Sigmoid colon (tissue), 7 donors: ENCODE measurements at places on chromosomes 1 and 21. TPM values are rescaled to one million over a fixed set of nuclear protein-coding genes. Genes with fewer than 3 reads are reported as not detected.

DNA sequence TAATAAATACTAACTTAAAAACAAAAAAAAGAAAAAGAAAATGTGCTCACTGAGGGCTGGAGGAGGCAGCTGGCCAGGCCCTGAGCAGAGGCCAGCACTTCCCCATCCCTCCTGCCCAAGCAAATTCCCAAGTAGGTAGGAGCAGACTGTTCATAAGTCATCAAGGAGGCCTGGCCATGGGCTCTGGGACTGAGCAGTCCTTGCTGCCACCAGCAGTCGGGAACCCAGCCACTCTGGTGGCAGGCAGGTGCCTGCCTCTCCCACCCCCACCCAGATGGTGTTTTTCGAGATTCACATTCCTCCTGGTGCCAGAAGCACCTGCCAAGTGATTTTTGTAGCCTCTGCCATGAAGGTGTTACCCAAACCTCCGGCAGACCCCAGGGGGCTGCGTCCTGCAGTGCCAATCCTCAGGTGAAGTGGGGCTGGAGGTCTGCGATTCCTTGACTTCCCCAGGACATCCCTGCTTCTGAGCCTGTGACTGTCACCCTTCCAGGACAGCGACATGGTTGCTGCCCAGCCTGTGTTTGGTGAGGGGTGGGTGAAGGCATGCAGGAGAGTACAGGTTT lies 204.2 kb upstream of the TMEM51 start:
- DNase-seq = no peak

- no peak for DNase-seq
These were observed 5.1 kb upstream of the NAV1 start for GRCh38 chr1:201533836-201534235.

- no peak for DNase-seq
These were observed 88.3 kb downstream of the TPR start for GRCh38 chr1:186286615-186287315.

DNA sequence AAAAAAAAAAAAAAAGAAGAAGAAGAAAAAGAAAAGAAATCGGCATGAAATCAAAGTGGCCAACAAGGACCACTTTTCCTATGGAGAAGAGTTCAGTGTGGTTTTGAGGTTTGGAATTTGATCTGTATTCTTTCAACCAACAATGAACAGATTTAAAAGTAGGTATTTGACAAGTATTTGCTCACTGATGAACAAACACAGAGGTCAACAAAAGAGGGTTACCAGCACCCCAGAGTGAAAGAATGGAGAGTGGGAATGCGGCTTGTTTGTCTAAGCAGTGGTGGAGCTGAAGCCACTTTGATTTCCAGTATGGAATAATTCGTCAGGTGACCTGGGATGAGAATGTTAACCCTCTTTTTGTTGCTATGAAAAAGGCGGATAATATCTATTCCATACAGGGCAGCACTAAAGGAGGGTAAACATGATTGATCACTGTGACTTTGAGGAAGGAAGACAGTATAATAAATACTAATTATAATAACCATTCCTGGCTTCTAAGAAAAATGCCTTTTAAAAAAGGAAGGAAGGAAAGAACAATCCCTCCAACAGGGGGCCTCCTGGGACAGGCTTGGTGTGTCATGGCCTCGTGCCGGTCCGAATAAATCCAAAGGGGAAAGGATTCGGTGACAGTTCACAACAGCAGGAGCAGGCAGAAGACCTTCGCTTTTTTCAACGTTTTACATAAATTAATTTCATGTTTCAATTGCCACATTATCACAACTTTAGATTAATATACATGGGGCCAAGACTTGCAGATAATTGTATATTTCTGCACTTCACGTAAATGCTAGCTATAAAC lies 37.2 kb upstream of the SIM2 start:
- DNase-seq = no peak

DNA sequence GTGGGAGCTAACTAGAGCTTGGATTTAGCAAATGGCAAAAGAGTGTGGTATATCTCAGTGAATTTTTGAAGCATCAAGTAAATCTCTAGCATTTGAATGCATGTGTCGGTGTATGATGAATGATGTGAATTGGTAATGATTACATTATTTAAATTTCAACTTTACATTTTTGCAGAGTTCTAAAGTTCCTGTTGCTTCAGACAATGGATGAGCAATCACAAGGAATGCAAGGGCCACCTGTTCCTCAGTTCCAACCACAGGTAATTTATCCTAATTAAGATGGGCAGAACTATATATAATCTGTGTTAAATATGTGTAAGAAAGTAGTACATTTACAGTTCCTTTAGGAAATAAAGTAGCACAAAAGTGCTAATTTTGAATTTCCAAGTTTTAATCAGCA lies 75.6 kb downstream of the NEK7 start:
- DNase-seq = no peak

GRCh38 chr1:3501856-3502640 lies 47.6 kb downstream of the ARHGEF16 start:
- peak; percentile 84 for DNase-seq

DNA sequence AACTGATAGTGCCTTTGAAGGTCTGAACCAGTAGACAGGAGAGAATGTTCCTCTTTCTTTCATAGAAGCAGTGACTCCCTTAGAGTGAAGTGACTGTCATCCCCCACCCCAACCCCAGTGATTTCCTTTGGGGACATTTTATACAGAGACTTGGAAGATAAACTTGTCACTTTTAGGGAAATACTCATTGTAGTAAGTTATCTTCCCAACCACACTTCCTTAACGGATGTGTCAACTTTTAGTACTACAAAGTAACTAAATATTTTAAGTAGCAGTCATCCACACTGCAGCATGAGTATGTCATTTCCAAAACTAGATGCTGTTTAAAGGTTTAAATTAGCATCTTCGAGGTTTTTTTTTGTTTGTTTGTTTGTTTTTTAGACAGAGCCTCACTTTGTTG lies 13.7 kb downstream of the LRRC8B start:
- DNase-seq = no peak

DNA sequence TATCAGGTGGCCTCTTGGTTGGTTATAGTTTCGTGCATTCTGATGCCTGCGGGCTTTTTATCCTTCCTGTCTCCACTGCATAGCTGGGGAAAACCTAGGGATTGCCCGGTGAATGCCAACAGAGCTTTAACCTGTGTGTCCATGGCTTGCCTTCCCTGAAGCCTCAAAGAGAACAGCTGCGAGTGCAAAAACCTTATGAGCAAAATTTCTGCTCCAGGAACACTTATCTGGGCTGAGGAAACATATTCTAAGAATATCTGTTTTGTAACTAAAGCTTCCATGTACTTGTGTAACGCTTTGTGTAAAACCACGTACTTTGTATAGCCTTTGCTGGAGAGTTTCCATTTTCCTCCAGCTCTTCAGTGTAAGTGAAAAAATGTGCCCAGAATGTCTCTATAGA lies 7.2 kb downstream of the CNST start:
- DNase-seq = no peak

GRCh38 chr1:13675151-13675651 lies 24.8 kb upstream of the PRDM2 start:
- DNase-seq = no peak

- DNase-seq = no peak
These were observed 2.4 kb downstream of the NTPCR start for GRCh38 chr1:232952514-232953499.

GRCh38 chr1:6484826-6485167 lies 6.7 kb downstream of the PLEKHG5 start:
- DNase-seq = no peak

DNA sequence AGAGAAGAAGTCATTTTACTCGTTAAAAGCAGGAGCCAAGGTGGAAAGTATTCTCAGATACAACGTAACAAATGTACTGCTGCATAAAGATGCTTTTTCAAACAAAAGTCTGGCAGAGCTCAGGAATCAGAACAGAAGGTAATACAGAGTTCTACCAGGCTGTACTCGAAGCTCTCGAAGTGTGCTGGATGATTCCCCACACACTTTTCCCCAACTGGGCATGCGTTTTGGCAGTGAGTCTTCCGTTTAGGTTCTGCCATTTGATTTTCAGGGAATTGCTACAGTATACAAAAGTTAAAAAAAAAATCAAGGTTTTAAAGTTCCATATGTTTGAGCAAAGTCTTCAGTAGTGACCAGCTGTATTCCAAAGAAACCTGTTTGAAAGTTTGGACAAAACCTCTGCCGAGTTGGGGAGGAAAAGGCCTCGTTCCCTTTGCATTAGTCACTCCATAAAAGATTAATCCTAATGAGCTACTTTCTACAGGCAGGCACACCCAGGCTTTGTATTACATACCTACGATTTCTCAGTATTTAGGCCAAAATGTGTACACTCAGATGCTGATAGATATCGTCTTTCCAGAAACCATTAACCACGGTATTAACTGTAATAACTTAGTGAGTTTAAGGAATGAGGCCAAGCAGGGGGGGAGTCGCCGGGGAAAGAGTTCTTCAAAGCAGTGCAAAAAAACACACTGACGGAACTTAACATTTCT lies 477.1 kb downstream of the LMO4 start:
- no peak for DNase-seq

DNA sequence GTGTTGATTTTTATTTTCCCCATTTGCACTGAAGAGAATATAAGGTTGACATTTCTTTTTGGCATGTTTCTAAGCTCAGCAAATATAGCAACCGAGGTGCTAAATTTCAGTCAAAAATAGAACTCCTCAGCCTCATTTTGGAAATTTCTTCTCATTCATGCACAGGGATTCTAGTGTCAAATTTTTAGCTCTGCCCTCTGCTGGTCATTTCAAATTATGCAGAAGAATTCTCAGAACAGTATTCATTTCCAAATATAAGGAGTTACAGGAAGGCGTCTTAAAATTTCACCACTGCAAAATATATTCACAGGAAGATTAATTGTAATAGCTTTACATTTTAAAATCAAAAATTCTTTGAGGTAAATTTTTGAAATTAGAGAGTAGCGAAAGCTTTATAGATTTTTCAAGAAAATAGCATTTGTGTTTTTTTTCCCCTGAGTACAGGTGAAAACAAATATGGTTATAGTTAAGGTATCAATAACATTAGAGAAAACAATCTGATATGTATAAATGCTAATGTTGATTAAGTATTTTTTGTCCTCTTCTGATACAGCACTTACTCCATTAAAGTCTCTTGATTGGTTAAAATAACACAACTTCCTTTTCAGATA lies 57.9 kb downstream of the FMN2 start:
- no peak for DNase-seq

GRCh38 chr1:117676615-117677130 lies 70.8 kb downstream of the TENT5C start:
- DNase-seq = no peak

DNA sequence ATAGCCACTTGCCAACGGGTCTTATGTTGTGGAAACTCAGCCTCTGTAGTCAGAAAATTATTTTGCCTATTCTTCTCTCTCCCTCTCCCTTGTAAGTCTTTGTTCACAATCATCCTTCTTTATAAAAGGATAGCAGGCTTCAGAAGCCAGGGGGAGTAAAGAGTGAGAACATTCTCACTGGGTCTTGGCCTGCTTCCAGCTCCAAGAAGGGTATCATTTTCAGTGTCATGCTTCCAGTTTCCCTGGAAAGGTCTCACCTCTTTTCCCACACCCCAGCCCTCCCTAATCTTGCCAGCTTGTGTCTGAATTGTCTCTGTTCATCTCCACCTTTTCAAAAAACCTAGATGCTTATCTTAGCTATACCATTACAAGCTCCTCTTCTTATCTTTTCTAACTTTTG lies 346.2 kb upstream of the LRRC7 start:
- DNase-seq = no peak

The RBM11 gene
- total RNA-seq = 4.3 TPM

The OR2L2 gene
- total RNA-seq = not detected

The NKAIN1 gene
- total RNA-seq = 0.28 TPM

The OLIG2 gene
- not detected for total RNA-seq

The SPAG17 gene
- not detected for total RNA-seq

The REN gene
- total RNA-seq = not detected

The TMEM81 gene
- 2.1 TPM for total RNA-seq

The GDAP2 gene
- total RNA-seq = 33.8 TPM

The C1QC gene
- total RNA-seq = 289 TPM
